Left renal cortex interstitium (tissue), 4 donors: ENCODE measurements at places on chromosomes 16 and 17. TPM values are rescaled to one million over a fixed set of nuclear protein-coding genes. Genes with fewer than 3 reads are reported as not detected.

DNA sequence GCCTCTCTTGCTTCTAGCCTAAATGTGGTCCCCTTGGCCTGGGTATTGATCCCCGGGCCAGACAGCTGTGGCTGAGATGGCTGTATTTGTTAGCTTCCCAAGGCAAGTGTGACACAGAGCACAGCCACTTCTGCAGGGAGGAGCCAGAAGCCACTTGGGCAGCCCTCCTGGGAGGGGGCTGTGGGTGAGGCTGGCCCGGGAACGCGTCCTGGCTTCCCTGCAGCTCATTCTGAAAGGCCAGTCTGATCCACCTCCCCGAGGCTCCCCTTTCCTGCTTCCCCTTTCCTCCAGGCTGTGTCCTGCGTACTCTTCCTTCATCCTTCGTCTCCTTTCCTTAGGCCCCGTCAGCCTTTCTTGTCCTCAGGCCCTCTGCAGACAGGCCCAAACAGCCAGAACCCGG is 8.0 kb downstream of the SERPINF2 start:
- no peak for DNase-seq

DNA sequence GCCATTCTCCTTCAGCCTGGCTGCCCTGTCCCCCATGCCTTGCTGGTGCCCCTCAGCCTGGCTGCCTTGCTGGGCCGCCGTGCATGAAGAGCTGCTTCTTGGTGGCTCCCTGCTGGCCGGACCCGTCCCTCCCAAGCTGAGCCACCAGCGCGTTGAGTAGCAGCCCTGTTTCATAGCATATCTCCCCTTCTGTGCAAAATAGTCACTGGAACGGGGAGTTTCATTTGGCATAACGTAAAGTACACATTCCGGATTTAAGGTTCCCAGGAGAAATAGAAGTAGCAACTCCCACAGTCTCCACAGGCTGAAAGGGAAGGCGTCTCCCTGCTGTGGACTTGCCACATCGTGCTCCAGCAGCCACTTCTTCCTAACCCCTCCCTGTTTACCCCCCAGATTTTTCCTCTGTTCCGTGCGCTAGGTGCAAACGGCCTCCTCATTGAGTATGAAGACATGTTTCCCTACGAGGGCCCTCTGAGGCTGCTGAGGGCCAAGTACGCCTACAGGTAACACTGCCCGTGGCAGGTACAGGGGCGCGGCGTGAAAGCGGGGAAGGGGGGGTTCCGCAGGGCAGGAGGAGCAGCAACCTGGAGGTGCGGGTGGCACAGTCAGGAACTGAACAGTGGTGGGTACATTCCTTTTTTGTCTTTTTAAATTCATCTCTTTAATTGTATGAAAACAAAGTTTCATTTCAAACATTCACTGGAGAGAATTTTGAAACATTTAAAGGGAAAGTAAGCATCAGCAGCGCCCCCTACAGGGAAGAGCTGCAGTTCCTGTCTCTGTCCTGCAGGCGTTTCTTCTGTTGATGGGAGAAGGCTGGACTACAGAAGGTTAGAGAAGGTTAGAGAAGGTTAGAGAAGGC is 5.8 kb upstream of the OGFOD3 start:
- DNase-seq: no peak

GRCh38 chr17:10171581-10171981 is 26.8 kb downstream of the GAS7 start:
- no peak for DNase-seq

GRCh38 chr17:5883775-5884665 is 186.2 kb upstream of the WSCD1 start:
- DNase-seq: no peak

The PHF12 gene
- polyA plus RNA-seq: 49.6 TPM
